ENCODE measurements at places on chromosomes 5 and 9.

DNA sequence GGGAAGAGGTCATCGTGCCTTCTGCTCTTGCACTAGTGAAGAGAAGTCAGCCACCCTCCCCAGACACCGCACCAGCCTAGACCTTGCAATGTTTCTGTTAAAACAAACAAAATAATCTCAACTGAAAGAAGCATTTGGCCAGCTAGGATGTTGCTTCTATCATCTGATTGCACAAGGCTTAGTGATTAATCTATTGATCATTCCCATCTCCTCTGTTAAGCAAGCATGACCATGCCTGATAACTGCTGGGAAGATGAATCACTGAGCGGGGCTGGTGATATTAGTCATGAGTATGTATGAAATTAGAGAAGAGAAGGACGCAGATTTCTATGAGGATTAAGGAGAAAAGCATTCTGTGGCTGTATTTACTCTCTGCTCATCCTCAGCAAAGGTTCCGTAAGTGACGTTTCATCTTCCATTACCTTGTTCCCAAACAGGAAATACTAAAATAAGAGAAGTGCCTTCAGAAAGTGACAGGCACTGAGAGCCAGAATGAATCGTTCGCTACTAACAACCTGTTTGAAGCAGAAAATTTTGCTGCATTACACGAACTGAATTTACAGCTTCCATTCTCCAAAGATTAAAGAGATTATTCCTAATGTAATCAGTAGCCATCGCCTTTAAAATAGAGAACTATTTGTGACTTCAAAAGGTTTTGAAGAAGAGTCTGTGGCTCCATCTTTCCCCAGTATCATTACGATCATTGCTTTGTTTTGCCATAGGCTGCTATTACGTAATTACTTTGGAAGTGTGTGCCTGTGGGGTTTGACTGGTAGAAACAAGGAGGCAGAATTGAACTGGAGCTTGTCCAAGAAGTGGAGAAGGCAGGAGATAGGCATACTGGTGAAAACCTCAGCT is 219.1 kb downstream of the MED10 start:
- DNase-seq: no peak

DNA sequence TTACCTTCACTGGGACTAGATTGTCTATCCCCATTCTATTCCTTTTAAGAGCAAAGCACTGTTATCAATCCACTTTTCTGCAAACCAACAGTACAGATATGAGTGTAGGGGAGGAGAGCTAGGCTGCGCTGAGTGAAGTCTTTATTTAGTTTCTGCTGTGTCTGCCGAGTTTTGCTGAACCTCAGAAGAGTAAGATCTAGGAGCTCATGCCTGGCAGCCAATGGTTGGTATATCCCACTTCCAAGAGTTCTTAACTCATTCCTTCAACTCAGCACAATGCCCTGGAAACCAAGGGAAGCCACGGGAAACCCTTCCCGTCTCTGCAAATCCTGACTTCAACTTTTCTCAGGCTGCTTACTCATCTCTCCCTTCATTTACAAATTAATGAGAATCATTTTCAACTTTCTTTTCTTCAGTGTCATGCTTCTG is 58.0 kb upstream of the JAK2 start:
- DNase-seq: no peak

DNA sequence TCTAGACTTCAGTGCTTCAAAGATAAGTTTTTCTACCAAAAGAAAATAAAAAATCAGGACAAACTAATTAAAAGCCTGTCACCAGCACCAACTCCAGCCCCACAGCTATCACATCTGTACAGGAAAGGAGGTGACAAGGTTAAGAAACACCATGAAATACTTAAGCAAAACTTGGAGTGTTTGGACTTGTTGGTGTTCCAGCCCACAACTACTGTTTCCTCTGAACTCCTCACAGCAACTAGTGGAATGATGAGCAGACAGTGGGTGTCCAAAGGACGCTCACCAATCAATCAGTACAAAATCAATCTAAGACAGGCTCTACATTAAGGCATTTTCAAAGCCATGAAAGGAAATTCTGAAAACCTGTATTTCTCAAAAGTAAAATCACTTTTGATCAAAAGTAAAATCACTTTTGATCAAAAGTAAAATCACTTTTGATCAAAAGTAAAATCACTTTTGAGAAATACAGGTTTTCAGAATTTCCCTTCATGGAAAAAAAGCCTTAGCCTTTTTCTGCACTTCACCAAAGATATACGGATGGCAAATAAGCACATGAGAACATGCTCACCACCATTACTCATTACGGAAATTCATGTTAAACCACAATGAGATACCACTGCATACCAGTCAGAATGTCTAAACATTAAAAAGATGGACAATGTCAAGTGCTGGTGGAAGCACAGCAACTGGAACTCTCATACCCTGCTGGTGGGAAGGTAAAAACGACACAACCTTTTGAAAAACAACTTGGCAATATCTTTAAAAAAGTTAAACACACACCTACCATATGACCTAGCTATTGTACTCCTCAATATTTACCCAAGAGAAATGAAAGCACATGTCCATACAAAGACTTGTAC is 79.7 kb downstream of the MED27 start:
- DNase-seq: no peak

GRCh38 chr5:73631500-73631899 is 5.5 kb downstream of the ARHGEF28 start:
- no peak for DNase-seq

DNA sequence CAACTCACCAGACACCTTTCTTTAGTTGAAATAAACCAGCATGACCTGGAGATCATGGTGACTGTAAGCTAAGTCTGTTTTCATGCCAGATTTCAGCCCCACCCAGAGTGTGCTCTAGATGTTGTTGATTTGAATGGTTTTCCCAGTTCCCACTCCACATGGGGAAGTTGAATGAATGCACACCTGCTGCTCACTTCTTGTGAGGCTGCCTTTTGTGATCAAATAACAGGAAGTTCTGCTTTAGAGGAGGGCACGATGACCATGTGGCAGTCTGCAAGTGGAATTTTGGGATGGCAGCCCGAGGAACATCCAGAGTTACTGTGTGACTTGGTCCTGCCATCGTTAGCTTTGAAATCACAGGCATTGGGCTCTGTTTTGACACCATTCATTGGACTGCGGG is 18.7 kb downstream of the SLC46A2 start:
- DNase-seq: no peak

GRCh38 chr5:35012796-35013195 is 35.0 kb downstream of the AGXT2 start:
- no peak for DNase-seq

DNA sequence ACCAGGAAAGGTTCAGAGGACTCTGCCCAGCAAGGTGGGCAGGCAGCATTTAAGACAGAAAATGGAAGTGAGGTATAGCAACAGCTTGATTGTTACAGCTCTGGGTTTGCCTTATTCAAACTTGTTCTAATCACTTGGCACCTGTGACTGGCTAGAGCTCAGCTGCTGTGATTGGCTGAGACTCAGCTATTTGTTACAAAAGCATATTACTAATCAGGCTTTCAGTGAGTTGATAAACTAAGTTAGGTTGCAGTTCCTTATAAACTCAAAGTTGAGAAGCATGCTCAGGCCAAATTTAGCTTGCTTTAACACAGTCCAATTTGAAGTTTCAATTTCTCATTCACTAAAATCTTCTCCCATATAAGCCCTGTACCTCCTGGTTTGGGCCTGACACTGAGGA is 56.3 kb downstream of the GDA start:
- no peak for DNase-seq

DNA sequence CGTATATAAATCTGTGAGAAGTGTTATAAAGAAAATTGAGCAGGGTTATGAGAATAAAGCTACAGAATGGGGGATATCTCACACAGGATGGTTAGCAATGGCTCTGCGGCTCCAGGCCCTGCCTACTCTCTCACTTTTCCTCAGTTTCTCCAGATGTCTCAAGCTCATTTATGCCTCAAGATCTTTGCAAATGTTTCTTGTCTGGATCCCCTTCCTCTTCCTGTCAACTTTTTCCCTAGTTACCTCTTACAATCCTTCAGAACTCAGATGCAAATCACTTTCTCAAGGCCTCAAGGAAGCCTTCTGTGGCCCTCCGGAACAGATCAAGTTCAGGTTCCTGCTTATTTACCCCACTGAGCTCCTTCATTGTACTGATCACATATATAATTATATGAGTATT is 386.4 kb downstream of the RAB3C start:
- no peak for DNase-seq

DNA sequence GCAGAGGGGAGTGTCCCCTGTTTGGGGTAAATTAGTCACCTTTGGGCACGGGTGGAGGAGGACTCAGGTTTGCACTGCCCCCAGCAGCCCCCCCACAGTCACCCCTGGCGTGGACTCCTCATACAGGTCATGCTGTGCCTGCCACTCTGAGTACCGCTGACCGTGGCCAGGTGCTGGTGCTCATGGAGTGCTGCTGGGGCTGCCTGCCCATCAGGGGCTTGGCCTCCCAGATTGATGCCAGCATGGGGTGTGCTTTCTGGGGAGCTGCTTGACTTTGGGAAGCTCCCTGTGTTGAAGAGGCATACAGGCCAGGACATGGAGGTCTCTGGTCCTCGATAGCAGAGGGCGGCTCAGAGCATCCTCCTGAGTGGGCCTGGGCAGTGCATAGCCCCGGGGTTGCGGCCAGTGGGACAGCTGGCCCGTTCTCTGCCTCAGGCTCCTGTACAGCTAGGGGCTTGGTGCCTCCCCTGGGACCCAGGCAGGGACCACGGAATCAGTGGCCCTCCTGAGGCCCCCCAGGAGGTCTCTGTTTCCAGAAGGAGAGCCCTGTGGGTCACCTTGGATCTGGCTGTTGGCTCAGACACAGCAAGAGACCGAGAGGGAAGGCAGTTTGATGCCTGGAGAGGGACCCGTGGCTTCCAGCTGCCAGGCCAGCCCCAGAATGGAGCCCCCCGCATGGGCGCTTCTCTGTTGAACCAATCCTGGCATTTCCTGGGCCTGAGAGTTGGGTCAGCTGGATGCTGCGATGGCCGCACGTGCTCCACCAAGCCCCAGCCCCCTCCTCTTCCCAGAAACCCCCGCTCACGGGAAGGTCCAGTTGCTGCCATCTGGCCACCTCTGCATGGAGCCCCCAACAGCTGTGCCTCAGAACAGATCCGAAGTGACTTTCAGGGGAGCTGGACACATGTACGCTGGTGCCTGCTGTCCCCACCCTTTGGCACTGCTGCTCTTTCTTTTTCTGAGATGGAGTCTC is 6.1 kb upstream of the AJM1 start:
- no peak for DNase-seq

GRCh38 chr9:127117801-127118200 is 4.6 kb downstream of the ANGPTL2 start:
- DNase-seq: no peak

GRCh38 chr5:148843510-148844318 is 17.3 kb downstream of the ADRB2 start:
- DNase-seq: no peak

- no peak for DNase-seq
Observed at GRCh38 chr5:177604116-177604521, 4.2 kb downstream of the B4GALT7 start.
